ENCODE measurements at places on chromosomes 7 and 10.

GRCh38 chr7:83930262-83930661 is 264.3 kb downstream of the SEMA3A start:
- DNase-seq = no peak

DNA sequence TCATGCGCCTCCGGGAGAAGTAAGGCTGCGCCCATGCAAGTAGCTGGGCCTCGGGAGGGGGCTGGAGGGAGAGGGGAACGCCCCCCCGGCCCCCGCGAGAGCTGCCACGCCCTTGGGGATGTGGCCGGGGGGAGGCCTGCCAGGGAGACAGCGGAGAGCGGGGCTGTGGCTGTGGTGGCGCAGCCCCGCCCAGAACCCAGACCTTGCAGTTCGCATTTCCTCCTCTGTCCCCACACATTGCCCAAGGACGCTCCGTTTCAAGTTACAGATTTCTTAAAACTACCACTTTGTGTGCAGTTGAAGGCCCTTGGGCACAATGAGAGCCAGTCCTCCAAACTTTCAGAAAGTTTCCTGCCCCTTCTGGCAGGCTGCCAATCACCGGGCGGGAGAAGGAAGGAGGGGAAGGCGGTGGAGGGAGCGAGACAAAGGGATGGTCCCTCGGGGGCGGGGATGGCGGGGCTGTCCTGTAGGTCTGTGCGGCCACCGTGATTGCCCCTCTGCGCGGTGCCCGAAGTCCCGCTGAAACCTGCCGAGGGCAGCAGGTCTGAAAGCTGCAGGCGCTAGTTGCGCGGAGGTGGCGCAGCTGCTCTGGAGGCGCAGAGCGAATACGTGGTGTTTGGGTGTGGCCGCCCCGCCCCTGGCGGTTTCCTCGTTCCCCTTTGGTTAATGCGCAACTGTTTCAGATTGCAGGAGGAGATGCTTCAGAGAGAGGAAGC is 2.1 kb downstream of the VIM start:
- peak; percentile 79 for DNase-seq

DNA sequence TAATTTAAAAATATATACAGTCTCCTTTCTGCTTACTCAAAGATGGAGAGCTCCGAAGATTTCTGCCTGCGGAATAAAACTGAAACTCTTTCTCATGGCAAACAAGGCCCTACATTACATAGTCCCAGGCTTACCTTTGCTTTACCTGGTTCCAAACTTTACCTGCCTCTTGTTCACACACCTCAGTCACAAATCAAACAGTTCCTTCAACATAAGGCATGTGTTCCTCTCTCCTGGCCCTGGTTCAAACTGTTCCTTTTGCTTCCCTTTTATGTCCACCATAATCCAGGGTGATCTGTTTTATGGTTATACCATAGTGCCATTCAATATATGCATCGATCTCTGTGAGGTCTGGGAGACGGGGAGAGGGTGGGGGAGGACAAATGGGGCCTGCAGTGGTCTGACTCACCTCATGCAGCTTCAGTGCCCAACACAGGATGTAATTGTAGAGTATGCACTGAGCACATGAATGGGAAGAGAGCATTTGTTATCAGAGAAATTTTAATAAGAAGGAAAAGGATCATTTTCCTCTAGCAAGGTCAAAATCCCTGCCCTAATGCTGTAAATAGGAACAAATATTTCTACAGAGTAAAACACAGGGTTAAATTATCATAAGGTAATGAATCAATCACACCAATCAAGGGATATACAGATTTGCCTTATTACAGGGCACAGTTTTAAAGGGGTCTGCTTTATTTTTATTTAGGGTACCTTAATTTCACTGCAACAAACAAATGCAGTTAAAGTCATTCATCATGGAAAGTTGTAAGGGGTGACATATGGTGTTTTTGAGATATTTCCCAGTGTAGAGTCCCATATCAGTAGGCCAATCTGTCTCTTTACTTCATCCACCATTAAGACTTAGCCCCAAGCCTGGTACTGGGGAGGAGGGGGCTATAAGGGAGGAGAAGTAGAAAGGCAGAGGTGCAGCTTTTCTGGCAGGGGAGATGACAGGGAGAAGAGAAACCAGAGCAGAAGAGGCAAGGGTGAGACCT is 88.8 kb upstream of the PDE1C start:
- DNase-seq = no peak

DNA sequence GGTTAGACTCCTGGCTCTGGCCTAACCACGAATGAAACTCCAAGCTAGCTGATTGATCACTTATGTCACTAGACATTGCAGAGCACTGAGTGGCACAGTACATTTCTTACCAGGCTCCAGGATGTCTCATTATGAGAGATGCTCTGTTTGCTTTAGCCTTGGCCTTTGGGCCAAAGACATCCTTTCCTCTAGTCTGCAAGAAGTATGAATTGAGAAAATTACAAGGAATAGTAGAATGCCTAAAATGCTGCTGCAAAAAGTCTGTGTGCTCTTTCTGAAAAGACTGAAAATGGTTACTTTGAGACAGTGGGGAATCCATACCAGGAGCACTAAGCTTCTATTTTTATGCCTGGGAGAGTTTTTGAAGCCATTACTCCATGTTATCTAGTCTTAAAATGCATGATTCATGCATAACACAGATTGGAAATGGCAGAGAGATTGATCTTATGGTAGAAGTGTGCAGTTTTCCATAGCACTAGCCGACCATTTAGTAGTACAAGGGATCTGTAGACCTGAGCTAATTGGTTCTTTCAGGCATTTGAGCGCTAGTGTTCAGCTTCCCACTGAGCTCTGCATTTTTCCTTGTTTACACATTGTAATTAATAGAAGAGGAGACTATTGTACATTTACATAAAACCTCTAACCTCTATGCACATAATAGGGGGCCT is 303.8 kb downstream of the PRKG1 start:
- DNase-seq = no peak

DNA sequence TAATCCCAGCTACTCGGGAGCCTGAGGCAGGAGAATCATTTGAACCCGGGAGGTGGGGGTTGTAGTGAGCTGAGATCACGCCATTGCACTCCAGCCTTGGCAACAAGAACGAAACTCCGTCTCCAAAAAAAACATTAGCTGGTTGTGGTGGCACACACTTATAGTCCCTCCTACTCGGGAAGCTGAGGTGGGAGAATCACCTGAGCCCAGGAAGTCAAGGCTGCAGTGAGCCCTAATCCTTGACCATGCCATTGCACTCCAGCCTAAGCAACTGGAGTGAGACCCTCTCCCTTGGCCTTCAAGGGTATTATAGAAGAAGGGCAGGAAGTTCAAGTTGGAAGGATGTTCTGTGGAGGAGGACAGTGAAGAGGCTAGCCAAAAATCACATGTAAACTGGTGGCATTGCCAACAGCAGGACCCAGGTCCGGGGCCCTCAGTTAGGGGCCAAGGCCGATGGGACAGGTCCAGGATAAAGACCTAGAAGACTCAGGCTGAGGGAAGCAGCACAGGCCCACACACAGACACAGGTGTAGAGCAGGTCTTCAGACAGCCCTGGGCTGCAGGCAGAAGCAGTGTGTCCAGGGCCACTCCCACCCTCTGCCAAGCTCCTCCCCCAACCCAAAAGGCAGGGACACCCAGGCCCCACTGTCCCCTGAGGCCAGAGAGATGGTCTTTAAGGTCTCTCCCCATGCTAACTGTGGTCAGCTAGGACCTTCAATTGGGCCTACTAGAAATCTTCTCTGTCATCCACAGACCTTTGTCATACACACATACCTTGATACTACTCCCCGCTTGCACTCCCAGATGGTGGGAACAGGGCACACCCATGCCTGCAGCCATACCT is 8.4 kb upstream of the SAMD8 start:
- no peak for DNase-seq

- peak; percentile 53 for DNase-seq
Observed at GRCh38 chr10:26438534-26439341, 597 bp downstream of the APBB1IP start.

DNA sequence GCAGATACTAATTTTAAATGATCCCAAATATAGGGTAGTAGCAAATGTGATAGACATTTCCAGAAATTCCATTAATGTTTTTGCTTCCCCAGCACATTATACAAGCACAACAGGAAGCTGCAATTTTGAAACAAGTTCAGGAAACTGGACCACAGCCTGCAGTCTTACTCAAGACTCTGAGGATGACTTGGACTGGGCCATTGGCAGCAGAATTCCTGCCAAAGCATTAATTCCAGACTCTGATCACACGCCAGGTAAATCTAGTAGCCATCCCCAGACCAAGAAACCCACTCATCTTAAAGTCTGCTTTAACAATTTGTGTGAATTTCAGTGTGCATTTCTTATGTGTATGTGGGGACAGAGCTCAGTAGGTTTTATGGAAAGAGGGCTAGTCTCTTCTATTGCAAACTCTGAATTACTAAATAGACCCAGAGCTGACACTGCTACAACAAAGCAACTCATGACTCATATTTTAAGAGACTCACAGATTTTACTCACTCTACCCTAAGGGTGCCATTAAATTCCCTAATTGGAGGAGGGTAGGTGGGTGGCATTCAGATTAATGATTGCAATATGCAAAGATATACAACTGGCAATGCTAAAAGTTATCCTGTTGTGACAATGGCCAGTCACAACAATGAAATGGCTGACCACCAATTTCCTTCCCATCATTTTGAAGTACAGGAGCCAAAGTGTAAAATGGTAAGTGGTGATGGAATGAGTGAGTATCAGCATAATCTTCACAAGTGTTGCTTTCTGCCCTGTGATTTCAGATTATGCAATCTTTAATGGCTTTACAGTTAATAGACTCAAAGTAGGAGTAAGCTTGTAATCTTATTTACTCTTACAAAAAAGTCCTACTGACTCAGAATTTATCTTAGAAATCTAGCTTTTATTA is 317.6 kb upstream of the PLXDC2 start:
- DNase-seq = no peak

- DNase-seq = no peak
Observed at GRCh38 chr10:79248341-79249185, 98.7 kb upstream of the PPIF start.

- DNase-seq = no peak
Observed at GRCh38 chr10:71687077-71687476, 32.5 kb downstream of the C10orf105 start.

- no peak for DNase-seq
Observed at GRCh38 chr7:105880571-105881330, 4.4 kb upstream of the ATXN7L1 start.

DNA sequence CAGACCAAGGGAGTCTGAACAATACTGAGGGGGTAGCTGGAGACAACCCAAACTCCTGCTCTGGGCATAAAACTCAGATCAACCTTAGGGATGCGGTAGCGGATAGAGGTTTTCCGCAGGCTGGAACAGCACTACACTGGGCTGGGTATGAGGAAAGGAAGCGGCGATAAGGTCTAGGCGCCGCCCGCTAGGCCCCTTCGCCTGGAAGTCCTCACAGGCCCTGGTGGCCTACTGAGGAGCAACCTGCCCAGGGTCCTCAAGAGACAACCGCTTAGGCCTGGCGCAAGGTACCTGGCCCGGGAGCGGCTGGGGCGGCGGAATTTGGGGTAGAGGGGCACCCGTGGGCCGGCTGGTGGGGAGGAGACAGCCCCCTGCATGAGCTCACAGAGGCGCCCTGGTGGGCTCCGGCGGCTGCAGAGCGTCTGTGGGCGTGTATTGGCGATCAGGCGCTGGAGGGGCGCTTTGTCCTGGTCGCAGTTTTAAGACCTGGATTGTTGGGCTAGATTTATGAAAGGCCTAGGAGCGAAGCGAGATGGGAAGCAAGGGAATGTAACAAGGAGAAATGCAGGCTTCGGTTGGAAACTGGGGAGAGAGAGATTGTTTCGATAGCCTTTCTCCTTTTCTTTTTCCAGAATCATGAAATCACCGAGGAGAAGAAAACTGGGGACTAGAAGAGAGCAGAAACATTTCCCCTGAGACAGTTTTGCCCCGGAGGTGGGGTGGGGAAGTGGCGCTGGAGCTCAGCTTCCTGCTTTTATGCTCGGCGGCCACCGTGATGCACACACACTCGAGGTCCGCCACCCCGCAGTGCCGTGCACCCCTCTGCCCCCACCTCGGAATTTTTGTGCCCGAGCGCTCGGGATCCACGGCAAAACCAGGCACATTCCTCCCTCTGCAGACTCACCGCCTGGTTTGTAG is 2.4 kb upstream of the NKX2-3 start:
- DNase-seq = no peak

GRCh38 chr10:3890602-3891352 is 105.8 kb upstream of the KLF6 start:
- no peak for DNase-seq

GRCh38 chr7:10888861-10889260 is 84.8 kb upstream of the PHF14 start:
- no peak for DNase-seq

GRCh38 chr7:118072893-118073674 is 110.9 kb upstream of the LSM8 start:
- DNase-seq = no peak

DNA sequence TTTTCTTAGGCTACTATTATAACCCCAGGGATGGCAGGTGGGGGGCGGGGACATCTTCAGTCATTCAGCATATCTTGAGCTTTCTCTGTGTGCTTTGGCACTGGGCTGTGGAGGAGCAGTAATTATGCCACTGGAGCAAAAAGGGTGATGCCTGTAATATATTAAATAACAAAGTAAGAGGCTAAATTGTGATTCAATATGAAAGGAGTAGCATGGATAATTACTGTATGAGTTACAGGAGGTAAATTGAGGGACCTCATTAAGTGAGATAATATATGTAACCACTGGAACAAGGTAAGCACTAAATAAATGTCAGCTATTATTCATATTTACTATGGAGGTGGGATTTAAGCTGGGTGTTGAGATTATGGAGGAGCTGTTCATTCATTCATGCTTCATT is 3.3 kb upstream of the STN1 start:
- DNase-seq = no peak

DNA sequence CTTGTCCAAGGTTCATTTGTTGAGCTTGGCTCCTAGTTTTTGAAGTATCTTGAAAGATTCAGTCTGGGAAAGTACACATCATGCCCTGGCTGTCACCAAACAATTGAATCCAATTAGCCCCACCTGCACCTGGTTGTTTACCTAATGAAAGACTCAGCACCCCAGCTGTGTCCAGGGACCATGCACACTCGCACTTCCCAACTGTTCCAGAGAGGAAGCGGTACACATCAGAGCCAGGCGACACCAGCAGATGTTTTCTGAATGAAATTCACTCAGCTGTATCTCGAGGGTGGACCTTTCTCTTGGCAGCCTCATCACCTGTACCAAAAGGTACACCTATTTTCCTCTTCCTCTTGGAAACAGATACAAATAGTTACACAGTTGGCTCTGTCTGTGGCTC is 216.4 kb upstream of the LRGUK start:
- no peak for DNase-seq

All from effector CD4-positive, alpha-beta T cell (primary cell).